Activated T-cell treated with anti-CD3 and anti-CD28 coated beads for 24 hours (primary cell): ENCODE measurements at places on chromosomes 6 and 20.
A peak's percentile ranks its signal among the peaks of the same experiment; 100 is the strongest.

DNA sequence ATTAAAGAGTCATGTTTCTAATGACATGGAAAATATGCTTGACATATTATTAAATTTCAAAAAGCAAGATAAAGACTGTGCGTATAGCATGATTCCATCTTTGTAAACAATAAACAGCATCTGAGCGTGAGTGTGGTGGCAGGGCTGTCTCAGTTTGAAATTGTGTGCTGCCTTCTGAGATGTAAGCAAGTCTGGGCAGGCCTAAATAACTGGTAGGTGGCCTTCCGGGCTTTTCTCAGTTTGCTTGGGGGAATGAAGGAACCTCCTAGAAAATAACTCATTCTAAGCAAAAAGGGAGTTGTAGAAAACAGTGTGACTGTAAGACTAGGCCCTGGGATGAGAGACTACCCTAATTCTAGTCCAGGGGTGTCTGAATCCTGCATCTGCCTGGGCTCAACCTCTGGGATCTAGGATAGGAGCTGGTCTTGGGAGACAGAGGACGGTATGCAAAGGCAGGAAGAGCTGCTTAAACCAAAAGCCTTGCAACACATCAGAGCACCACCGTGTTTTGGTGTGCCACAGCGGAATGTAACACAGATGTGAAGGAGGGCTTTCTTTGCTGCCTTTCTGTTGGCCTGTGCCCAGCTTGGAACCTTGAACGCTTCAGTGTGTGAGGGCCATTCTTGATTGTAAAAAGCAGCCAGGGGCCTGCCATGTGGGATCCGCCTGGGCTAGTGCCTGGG is 63.5 kb upstream of the L3MBTL3 start:
- DNase-seq: no peak

- no peak for DNase-seq
Measured at GRCh38 chr6:56037601-56038000, 162.2 kb upstream of the BMP5 start.

DNA sequence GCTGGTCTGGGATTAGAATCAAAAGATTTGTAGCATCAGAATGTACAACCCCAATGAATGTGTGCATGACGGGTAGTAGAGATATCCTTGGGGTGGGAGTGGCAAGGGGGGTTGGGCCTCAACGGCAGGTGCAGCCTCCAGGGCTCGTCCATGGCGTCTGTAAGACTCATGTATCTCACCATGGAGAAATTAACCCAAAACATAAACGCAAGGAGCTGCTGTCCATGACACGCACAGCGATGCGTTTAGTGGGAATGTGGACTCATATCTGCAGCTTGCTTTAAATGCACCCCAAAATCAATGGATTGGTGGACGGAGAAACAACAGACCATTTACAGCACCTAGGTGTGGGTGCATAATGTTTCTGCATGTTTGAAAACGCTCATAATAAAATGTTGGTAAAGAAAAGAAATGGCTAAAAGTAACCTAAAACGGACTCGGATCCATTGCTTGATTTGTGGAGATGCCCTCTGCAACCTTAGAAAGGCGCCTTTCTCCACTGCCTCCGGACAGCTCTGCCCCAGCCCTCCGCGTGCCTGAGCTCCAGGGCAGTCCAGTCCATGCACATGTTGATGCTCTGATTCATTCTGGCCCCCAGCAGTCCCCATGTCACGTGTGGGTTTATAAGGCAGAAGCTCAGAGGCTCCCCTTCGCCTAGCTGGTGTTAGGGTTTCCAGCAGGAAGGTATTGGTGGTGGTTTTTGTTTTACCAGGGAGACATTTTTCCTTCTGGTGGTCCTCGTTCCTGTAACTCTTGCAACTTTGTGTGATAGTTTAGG is 24.5 kb downstream of the PYGB start:
- no peak for DNase-seq

DNA sequence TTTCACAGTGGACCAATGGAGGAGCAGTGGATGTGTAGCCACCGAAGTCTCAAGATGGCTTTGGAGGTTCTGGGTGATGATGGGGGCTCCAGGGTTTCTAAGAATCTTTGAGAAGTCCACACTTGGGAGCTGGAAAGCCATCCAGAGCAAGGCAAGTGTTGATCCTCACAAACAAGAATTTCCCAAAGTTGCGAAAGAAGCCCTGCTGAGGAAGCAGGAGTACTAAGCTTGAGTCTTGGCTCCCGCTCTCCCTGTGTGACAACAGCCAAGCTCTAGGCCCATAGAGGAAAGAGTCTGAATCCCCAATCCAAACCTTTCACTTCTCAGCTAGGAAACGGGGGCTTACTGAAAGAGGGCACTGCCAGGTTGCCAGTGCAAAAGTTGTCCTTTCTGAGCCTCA is 106.0 kb downstream of the EDN3 start:
- DNase-seq: no peak

DNA sequence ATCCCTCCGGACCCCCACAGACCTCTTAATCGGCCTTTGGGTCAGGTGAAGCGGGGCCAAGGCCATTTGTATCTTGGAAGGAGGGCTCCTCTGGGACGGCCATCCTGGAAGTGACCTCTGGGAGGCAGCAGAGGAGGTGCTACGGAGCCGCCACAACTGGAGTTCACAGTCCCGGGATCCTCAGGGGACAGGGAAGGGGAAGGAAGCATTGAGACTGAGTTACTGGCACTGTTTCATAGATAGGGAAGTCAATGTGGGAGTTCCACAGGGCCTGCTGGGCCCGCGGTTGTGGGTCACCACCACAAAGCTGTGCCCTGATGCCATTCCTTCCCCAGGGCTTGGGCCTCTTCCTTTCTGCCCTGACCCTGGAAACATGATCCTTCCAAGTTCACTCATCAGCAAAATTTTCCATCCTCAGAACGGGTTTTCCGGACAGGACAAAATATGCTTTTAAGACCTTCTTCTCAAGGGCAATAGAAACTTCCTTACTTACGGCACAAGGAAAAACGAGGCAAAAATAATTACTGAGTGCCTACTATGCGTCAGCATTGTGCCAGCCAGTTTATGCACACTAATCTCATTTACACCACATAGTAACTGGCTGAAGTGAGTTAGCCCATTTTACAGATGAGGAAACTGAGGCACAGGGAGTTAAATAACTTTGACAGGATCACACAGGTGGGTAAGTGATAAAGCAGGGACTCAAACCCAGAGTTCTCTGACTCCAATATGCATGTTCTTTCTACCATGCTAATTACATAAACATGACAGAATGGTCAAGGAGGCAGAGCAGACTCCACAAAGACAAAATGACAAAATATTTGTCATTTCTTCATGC is 143.8 kb downstream of the UNC5CL start:
- no peak for DNase-seq

DNA sequence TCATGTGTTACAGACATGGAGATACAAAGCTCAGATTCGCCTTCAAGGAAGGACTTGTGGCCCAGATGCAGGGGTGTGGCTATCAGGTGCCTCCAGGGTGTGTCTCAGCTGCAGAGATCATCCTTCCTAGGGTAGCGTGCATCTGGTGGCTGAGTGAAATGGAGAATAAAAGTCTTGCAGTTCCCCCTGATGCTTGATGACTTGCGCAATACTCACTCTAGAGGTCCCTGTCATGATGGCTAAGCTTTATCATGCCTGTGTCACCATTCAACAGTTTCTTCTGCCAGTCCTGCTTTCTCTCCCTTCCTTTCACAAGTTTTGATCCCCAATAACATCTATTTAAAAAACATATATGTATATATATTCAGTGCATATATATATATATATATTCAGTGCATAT is 228.1 kb downstream of the PAX1 start:
- DNase-seq: no peak

- DNase-seq: no peak
Measured at GRCh38 chr20:46130534-46130933, 12.4 kb downstream of the CD40 start.

- DNase-seq: no peak
Measured at GRCh38 chr20:9565910-9566550, 51.6 kb downstream of the LAMP5 start.

DNA sequence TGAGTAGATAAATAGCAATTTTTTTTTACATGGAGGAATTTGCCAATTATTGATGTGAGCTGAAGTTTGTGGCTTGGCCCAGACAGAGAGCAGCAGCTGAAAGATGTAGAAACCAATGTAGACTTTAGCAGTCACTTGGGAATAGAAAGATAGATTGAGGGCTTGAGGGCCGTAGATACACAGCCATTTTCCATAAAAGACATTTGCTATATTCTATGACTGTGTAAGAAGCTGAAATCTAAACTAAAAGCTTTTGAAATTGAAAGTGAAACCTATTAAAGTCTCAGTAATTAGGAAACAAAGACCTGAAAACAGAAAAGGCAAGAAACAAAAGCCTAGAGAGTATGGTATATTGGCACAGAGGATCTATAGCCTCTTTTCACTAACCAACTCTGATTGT is 332.7 kb downstream of the CENPW start:
- DNase-seq: no peak

- DNase-seq: peak; percentile 79
Measured at GRCh38 chr6:32153564-32154513, at the start of gene PPT2. PPT2 (plus strand) TSS chr6:32154141; CDS start chr6:32154595, 454 bp downstream.

DNA sequence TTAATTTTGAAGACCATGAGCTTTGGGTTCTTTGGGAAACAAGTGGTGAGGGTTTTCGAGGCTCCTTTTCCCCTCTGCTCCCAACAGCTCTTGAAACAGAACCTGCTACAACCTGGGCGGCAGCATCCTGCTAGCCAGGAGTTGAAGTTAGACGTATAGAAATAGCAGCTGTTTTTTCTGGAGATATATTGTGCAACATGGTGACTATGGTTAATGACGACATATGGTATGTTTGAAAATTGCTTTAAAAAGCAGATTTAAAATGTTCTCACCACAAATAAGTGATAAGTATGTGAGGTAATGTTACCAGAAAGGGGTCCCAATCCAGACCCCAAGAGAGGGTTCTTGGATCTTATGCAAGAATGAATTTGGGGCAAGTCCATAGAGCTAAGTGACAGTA is 138.9 kb downstream of the PDE7B start:
- DNase-seq: no peak

- no peak for DNase-seq
Measured at GRCh38 chr6:127641905-127642304, 64.9 kb downstream of the C6orf58 start.

DNA sequence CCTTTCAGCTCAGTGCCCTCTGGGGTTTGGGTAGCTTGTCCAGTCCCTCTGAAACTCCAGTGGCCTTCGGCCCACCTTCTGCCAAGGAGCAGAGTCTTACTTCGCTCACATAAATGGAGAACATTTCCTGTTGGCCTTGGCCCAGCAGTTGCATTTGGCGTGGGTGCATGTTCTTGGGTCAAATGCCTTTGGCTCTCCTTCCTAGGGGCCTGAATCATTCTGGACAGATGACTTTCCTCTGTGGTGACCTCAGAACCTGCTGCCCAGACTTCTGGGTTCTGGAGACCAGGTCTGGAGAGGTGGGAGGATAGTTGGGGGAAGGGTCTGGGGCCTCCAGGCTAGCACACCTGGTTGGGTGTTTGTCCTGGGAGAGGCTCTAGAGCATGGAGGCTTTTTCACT is 29.3 kb downstream of the BCAS4 start:
- DNase-seq: no peak

DNA sequence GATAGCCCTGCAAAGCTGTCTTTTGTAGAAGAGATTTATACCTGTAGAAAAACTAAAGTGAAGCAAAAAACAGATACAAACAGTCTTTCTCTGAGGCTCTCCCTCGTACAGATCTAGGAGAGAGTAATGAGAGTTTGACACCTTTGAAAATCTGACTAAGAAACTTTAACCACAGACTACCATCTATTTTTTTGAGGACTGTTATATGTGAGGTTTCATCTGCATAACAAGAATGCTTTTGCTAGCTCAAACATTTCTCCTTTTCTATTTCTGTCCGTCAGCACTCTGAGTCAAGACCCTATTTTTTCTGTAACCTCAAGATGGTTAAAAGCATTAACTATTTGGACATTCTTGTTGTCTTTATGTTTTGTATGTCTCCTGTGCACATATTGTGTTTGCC is 193.0 kb downstream of the BTBD3 start:
- DNase-seq: no peak

DNA sequence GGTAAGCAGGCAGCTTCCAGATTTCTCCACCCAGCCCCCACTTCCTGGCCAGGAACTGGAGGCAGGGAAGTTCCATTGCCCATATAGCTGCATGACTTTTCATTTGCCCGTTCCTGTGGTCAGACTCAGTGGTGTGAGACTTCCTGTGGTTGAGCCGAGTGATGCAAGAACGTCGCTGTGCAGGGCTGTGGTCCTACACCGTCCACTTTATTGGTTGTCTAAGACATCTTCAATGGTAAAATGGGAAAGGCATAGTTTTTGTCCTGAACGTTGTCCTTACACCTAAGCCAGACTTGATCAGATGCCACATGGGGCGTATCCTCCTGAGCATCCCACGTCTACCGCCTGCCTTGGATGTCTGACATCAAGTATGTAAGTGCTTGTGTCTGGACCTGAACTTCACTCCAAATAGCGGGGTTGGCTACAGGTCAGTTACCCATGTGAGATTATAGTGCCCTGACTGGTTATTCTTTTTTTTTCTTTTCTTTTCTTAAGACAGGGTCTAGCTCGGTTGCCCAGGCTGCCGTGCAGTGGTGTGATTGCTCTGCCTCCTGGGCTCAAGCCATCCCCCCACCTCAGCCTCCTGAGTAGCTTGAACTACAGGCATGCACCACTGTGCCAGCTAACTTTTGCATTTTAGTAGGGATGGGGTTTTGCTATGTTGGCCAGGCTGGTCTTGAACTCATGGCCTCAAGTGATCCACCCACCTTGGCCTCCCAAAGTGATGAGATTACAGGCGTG is 25.9 kb upstream of the GTSF1L start:
- DNase-seq: no peak

GRCh38 chr6:166490671-166491500 is 95.6 kb downstream of the RAMACL start:
- no peak for DNase-seq

DNA sequence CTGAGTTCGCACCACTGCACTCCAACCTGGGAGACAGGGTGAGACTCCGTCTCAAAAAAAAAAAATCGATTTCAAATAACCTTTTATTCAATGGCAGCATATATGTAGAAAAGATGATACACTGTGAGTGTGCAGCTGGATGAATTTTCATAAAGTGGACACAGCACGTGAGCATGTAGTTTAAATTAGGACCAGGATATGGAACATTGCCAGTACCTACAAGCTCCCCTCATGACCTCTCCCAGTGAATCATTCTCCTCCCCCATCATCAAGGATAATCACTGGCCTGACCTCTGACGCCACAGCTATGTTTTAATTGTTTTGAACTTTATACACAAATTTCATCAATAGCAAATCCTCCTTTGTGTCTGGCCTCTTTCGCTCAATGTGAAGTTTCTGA is 53.8 kb upstream of the HDAC2 start:
- DNase-seq: no peak

- no peak for DNase-seq
Measured at GRCh38 chr6:165774903-165775601, 112.0 kb upstream of the PDE10A start.

DNA sequence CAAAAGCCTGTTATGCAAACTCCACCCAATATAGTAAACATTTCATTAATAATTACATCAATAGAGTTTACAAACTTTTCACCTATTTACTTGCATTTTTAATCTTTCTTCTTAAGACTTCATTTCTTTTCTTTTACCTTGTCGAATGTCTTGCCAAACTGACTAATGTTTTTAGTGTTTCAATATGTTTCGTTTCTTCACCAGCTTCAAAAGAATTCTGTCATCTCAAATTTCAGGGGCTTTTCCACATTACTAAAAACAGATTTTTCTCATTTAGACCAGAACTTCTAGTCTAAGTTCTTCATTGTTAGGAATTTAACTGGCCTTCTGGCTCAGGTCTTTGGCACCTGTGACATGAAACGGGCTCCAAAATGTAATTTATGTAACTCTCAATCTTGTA is 196.5 kb downstream of the ARHGAP18 start:
- no peak for DNase-seq

GRCh38 chr20:2149507-2149906 is 47.9 kb downstream of the STK35 start:
- DNase-seq: no peak

GRCh38 chr20:51529081-51529681 is 13.3 kb downstream of the NFATC2 start:
- no peak for DNase-seq
